Right forelimb (tissue), 1 donor: ENCODE measurements at places on chromosomes 2 and 18.
A peak's percentile ranks its signal among the peaks of the same experiment; 100 is the strongest.

DNA sequence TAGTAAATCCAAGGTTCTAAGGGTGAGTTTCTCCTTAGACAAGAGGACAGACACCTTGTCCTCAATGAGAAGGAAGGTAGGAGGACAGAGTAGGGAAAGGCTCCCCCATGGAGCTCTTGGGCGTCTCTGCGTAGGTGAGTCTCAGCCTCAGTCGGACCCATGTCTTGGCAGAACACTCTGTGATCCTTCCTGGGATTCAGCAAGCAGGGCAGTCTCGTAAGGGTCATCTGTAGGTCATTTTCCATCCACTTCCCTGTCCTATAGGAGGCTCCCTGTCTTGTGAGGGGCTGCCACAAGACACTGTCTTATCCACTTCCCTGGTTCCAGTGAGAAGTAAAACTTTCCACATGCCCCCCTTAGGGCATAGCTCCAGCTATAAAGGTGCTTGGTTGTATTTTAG, 122.6 kb upstream of the TWIST2 start:
- no peak for DNase-seq

DNA sequence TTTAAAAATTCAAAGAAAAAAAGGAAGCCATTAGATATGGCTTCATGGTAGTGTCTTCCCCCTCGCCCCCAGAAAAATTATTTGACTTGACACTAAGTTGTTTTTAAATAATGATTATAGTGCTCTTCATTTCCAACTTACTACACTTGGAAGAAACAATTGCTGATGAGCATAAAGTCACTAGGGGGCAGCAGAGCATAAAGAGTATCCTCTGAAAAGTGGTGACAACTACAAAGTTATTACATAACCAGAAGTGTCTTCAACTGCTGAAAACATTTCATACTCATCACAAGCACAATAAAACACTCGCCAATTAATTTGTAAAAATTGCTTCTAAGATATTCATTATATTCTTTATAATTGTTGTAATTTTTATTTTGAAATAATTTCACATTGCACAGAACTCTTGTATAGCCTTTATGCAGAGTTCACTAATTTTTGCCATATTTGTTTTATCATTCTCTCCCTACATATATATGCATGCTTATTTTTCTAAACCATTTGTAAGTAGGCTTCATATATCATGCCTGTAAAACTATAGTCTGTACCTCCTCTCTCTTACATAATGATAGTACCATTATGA, 54.9 kb downstream of the EXOC6B start:
- DNase-seq, result peak; percentile 56

GRCh38 chr2:69007169-69007568, 5.8 kb upstream of the ANTXR1 start:
- DNase-seq, result no peak

GRCh38 chr2:210072493-210072892, 70.1 kb downstream of the RPE start:
- no peak for DNase-seq

- DNase-seq, result no peak
Observed at GRCh38 chr2:18325118-18325517, 235.3 kb downstream of the RDH14 start.

DNA sequence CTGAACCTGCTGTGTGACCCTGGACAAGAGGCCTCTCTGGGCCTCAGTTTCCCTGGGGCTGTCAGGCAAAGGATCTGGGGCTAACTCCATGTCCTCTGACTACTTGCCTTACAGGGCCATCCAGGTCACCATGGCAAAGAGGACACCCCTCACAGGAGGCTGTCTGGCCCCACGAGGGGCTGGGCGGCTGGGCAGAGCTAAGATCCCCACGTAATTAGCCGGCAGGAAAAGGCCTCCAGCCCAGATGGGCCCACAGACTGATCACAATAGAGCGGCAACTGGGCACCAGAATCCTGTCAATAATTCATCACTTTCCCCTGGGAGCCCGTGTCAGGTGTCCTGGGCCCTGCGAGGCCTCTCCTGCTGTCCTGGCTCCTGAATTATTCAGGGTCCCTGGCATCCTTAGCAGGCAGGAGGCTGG, 44.8 kb upstream of the OTOF start:
- no peak for DNase-seq

GRCh38 chr2:121698318-121698930, 38.3 kb downstream of the NIFK start:
- DNase-seq, result no peak
